Bronchial epithelial cell (primary cell): ENCODE measurements at places on chromosomes 13 and 19. TPM values are rescaled to one million over a fixed set of nuclear protein-coding genes. Genes with fewer than 3 reads are reported as not detected.
A peak's percentile ranks its signal among the peaks of the same experiment; 100 is the strongest.

KCNN1 gene
- not detected in 2 replicates for total RNA-seq

PRX gene
- total RNA-seq, result 1.4 and 1.8 TPM in 2 replicates

PRR19 gene
- total RNA-seq, result not detected in 2 replicates

- no peak for DNase-seq
Measured at GRCh38 chr19:50432221-50433028, at the start of gene MYBPC2. TSS of gene MYBPC2 (plus strand) at chr19:50432892. CDS start at chr19:50432954, 62 bp downstream.

GRCh38 chr19:28934631-28935030 lies 278.3 kb downstream of the UQCRFS1 start:
- no peak for DNase-seq

DNA sequence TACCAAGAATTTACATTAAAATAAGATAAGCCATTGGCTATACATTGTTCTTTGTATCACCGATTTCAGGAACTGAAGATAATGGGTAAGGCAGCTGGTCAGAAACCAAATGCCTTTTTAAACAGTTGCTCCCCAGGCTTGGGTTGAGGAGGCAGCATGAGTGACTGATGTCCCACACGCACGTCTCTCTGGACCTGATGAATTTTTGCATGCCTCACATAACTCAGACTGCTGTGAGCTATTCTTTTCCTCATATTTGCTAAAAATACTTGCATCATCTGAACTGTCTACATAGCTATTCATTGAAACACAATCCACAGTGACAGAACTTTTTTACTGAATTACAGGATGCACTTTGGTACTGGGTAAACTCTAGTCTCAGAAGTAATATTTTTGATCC lies 123.6 kb upstream of the MAB21L1 start:
- peak; percentile 19 for DNase-seq

- DNase-seq, result no peak
Measured at GRCh38 chr19:55590617-55591016, 8.7 kb downstream of the FIZ1 start.
